ENCODE measurements at places on chromosomes 16 and 17. TPM values are rescaled to one million over a fixed set of nuclear protein-coding genes. Genes with fewer than 3 reads are reported as not detected.
A peak's percentile ranks its signal among the peaks of the same experiment; 100 is the strongest.

- peaks cover 8% of the 10 kb centered on the region for H3K4me1 ChIP-seq
- DNase-seq = no peak
- peak overlapping the region; percentile 51 for H3K27ac ChIP-seq
- no peaks in the 10 kb centered on the region for H3K27me3 ChIP-seq
Observed at GRCh38 chr16:19291475-19291874, 5.9 kb downstream of the CLEC19A start.

- no peak for DNase-seq
- no peak overlapping the region for H3K4me3 ChIP-seq
- peaks cover 2% of the 10 kb centered on the region for H3K27me3 ChIP-seq
Observed at GRCh38 chr17:17907469-17907868, 64.7 kb downstream of the TOM1L2 start.

KRTAP1-1 gene
- not detected for total RNA-seq

HCRT gene
- not detected for total RNA-seq

UBE2O gene
- total RNA-seq = 49.0 TPM

GRCh38 chr16:80695020-80695419, 109.4 kb downstream of the CDYL2 start:
- H3K36me3 ChIP-seq = peaks cover 4% of the 10 kb centered on the region
- no peak overlapping the region for H3K4me3 ChIP-seq
- H3K27me3 ChIP-seq = peaks cover 5% of the 10 kb centered on the region
- no peak overlapping the region for H3K27ac ChIP-seq
- no peak for DNase-seq

GRCh38 chr16:27323781-27324561, 10.2 kb downstream of the IL4R start:
- DNase-seq = no peak
- no peaks in the 10 kb centered on the region for H3K36me3 ChIP-seq
- H3K4me1 ChIP-seq = peaks cover 26% of the 10 kb centered on the region
- H3K27me3 ChIP-seq = no peaks in the 10 kb centered on the region

GRCh38 chr17:9003355-9004131, 17.8 kb upstream of the NTN1 start:
- no peak overlapping the region for H3K27ac ChIP-seq
- no peak overlapping the region for H3K4me3 ChIP-seq
- H3K27me3 ChIP-seq = peaks cover 20% of the 10 kb centered on the region
- peak; percentile 31 for DNase-seq
- no peaks in the 10 kb centered on the region for H3K36me3 ChIP-seq

DNA sequence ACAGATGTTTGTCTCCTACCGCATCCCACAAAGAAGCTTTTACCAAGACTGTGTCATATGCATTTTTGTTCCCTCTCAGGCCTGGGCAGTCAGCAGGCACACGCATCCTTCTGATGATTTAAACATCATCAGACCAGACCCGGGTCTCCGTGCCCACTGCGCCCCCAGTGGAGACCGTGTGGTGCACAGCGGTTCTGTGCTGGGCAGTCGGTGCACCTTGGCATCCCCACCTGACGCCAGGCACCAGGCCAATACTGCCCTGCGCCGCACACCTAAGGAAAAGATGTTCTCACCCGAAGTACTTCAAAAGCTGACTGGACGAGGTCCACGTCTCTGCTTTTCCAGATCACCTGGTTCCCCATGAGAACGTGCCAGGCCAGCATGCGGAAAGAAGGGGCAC, 10.6 kb upstream of the PLD6 start:
- H3K27me3 ChIP-seq = peaks cover 7% of the 10 kb centered on the region
- H3K27ac ChIP-seq = no peak overlapping the region
- no peaks in the 10 kb centered on the region for H3K4me1 ChIP-seq

DNA sequence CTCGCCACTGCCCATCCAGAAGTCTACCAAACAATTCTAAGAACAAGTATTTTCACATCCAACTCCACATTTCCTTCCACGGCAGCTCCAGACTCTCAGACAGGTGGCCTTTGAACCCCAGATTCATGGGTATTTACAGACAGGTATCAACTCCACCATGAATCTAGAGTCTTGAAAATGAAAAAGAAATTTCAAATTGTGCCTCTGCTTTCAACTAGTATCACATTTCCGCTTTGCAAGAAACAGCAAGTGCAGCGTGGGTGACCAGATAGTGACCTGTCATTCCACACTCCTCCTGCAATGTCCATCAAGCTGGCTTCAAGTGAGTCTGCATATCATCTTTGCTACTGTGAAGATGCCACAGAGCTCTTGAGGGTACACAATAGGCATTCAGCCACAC, 232.4 kb upstream of the RPL38 start:
- no peaks in the 10 kb centered on the region for H3K4me1 ChIP-seq
- H3K36me3 ChIP-seq = peaks cover 4% of the 10 kb centered on the region
- no peak for DNase-seq
- H3K27me3 ChIP-seq = peaks cover 3% of the 10 kb centered on the region

GRAP gene
- 50.2 TPM for total RNA-seq

DNA sequence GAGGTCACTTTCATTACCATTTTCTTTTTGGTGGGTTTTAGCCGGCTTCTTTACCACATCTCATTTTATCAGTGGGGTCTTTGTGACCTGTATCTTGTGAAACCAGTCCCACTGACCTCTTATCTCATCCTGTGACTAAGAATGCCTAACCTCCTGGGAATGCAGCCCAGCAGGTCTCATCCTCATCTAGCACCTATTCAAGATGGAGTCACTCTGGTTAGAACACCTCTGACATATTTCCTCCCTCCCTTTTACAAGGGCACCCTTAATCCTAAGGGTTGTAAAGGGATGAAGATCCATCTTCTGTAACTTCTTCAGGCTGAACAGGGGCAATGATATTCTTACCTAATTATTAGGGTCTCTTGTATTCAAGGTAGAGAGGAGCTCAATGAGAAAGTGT, 107.9 kb upstream of the HAS3 start:
- H3K27me3 ChIP-seq = no peaks in the 10 kb centered on the region
- H3K4me3 ChIP-seq = no peak overlapping the region
- H3K4me1 ChIP-seq = no peaks in the 10 kb centered on the region
- no peak for DNase-seq
- peaks cover 3% of the 10 kb centered on the region for H3K36me3 ChIP-seq

DNA sequence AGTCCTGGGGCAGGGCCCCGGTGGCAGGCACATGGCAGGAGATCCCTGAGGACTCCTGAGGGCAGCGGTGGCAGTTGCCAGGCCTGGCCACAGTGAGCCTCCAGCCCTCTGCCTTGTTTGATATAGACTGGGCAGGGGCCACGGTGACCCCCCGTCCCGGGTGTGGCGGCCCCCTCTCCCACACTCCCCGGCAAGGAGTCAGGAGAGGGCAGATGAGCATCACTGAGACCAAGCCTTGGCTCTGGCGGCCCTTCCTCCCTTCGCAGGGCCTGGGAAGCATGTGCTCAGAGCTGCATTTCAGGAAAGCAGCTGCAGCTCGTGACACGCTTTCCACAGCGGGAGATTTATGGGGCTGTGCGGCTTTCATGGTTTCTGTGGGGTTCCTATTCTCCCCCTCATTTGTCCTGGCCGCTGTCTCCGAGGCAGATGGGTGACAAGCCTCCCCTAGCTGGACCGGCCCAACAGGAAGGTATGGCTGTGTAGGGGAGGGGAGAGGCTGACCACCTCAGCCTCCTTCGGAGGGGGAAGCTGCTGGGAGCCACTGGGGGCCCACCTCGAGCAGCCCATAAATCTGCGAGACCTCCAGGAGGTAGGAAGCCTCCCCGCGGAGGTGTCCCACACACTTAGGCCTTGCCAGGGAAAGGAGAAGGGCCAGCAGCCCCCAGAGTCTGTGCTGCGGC, 211.4 kb downstream of the NTN1 start:
- no peaks in the 10 kb centered on the region for H3K36me3 ChIP-seq
- H3K27me3 ChIP-seq = peaks cover 19% of the 10 kb centered on the region
- no peak for DNase-seq
- H3K4me3 ChIP-seq = no peak overlapping the region
- peaks cover 14% of the 10 kb centered on the region for H3K4me1 ChIP-seq

- H3K27me3 ChIP-seq = no peaks in the 10 kb centered on the region
- no peaks in the 10 kb centered on the region for H3K36me3 ChIP-seq
- H3K27ac ChIP-seq = no peak overlapping the region
- peaks cover 3% of the 10 kb centered on the region for H3K4me1 ChIP-seq
- no peak overlapping the region for H3K4me3 ChIP-seq
Observed at GRCh38 chr16:65546353-65546791, 424.5 kb upstream of the CDH11 start.

- H3K27me3 ChIP-seq = peaks cover 2% of the 10 kb centered on the region
- H3K4me1 ChIP-seq = no peaks in the 10 kb centered on the region
- no peak for DNase-seq
- no peaks in the 10 kb centered on the region for H3K36me3 ChIP-seq
Observed at GRCh38 chr17:80182118-80182844, 12.5 kb downstream of the CARD14 start.

GRCh38 chr16:68825427-68825826, 17.9 kb upstream of the TANGO6 start:
- H3K4me1 ChIP-seq = no peaks in the 10 kb centered on the region
- no peak overlapping the region for H3K27ac ChIP-seq
- no peak overlapping the region for H3K4me3 ChIP-seq
- peaks cover 2% of the 10 kb centered on the region for H3K27me3 ChIP-seq
- no peaks in the 10 kb centered on the region for H3K36me3 ChIP-seq

DNA sequence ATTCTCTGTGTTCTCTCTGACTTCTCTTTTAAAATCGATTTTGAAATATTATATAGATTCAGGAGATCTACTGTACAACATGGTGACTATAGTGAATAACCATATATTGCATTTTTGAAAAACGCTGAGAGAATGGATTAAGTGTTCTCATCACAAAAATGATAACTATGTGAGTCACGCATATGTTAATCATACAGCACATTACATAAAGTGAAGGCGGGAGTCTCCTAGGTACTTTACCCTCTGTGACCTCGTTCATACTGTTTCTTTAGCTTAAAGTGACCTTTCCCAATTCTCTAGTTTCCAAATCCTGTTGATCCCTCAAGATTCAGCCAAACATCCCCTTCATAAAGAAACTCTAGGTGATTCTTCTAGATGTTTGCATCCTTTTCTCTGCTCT, 3.1 kb upstream of the KRTAP3-2 start:
- no peak overlapping the region for H3K4me3 ChIP-seq
- no peak for DNase-seq
- no peak overlapping the region for H3K27ac ChIP-seq
- H3K4me1 ChIP-seq = no peaks in the 10 kb centered on the region
- H3K27me3 ChIP-seq = peaks cover 2% of the 10 kb centered on the region
- H3K36me3 ChIP-seq = no peaks in the 10 kb centered on the region

DNA sequence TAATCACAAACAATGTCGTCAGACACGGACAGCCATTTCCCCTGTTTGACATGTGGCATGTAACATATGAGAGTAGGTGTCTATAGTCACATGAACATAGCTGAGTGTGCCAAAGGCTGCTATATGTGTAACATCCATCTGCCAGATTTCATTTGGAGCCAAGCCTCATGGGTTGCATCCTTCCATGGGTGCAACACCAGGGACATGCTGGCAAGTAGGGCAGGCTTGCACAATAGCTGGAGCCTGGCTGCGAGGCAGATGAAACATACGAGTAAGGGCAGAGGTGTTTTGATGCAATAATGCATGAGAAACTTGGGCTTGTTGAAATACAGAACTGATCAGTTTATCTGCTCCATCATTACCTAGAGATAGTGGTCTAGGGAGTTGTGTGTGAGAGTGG, 9.0 kb upstream of the ZNF689 start:
- no peaks in the 10 kb centered on the region for H3K36me3 ChIP-seq
- H3K4me1 ChIP-seq = peaks cover 5% of the 10 kb centered on the region
- H3K27me3 ChIP-seq = no peaks in the 10 kb centered on the region
- no peak for DNase-seq

TRAPPC1 gene
- 171 TPM for total RNA-seq

DNA sequence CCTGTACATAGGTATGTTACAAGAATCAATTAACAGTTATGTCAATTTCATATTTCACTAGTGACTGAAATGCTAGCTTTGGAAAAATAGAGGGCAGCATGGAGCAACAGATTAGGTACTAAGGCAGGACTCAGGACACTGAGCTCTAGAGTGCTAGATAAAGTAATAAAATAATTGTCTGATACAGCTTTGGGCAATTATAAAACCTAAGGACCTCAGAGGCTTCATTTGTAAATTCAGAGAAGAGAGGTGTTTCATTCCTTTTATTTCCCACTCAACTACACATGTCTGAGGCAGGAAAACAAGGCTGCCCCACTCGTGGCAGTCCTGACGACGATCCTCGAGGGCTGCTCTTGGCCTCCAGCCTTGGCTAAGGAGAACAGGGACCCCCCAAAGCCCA, 81.5 kb downstream of the CA4 start:
- DNase-seq = no peak
- no peak overlapping the region for H3K27ac ChIP-seq
- H3K27me3 ChIP-seq = no peaks in the 10 kb centered on the region
- peaks cover 6% of the 10 kb centered on the region for H3K36me3 ChIP-seq
- no peak overlapping the region for H3K4me3 ChIP-seq

CRYBA1 gene
- not detected for total RNA-seq

CHD9NB gene
- 2.0 TPM for total RNA-seq

DNA sequence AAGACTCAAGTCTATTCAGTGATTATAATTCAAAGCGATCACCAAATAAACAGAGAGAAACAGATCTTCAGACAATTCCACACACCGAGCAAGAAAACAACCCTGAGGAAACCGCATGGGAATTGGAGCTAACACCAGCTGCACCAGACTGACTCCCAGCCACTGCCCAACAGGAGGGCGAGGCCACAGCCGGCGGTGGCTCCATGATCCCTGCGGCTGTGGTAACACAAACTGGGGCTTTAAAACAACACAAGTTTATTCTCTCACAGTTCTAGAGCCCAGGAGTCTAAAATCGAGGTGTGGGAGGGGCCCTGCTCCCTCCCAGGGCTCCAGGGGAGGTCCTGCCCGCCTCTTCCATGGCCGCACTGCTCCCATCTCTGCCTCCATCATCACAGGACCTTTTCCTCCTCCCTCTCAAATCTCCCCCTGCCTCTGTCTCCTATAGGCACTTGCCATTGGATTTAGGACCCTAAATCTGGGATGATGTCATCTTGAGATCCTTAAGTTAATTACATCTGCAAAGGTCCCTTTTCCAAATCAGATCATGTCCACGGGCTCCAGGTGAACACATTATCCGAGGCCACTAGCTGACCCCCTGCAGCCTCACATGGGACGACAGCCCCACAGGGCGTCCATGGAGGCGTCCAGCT, 9.7 kb upstream of the HEXD start:
- H3K27ac ChIP-seq = no peak overlapping the region
- H3K36me3 ChIP-seq = peaks cover 3% of the 10 kb centered on the region

- no peak overlapping the region for H3K4me3 ChIP-seq
- no peak overlapping the region for H3K27ac ChIP-seq
- peaks cover 3% of the 10 kb centered on the region for H3K27me3 ChIP-seq
- H3K36me3 ChIP-seq = no peaks in the 10 kb centered on the region
- DNase-seq = no peak
- no peaks in the 10 kb centered on the region for H3K4me1 ChIP-seq
Observed at GRCh38 chr16:83098536-83098935, 471.8 kb downstream of the CDH13 start.

FAM117A gene
- total RNA-seq = 9.2 TPM

DNA sequence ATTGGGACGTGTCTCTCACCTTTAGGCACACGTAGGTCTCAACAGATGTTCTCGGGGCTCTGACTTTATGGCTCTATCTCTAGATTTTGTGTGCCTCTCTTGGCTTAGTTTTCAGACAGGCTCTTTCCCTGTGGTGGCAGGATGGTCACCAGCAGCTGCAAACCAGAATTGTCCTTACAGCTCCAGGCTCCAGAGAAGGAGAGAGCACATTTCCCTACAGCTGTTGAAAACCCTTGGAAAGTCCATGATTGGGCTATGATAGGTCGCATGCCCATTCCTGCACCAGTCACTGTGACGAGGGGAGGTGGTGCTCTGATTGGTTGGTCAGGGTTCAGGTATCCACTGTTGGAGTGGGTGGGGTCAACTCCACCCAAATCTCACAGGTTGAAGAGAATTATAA, 41.5 kb downstream of the SHISA9 start:
- H3K4me1 ChIP-seq = no peaks in the 10 kb centered on the region
- H3K4me3 ChIP-seq = no peak overlapping the region
- peaks cover 4% of the 10 kb centered on the region for H3K27me3 ChIP-seq
- H3K27ac ChIP-seq = no peak overlapping the region
- no peak for DNase-seq
- no peaks in the 10 kb centered on the region for H3K36me3 ChIP-seq

AP1G1 gene
- 104 TPM for total RNA-seq

All from endothelial cell (in vitro differentiated cells).